ENCODE measurements at places on chromosomes 1 and 21.

DNA sequence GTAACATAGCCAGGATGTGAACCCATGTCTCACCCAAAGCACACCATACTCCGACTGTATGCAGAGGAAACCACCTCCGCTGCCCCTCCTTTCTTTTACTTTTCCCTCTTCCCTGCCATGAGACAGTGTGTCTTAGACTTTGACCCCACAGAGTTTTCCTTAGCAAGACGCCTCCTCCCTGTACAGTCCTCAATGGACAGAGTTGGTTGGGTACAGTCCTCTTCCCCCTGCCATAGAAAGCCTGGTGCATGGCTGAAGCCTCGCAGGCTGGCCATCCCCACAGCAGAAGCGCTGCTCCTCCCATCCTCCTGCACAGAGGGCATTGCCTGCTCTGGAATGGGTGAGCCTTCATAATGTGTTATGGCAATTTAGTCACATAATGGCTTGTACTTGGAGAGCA, 127.9 kb downstream of the PLPP3 start:
- DNase-seq: no peak

- no peak for DNase-seq
Observed at GRCh38 chr1:208942394-208943130, 641.0 kb upstream of the CAMK1G start.

DNA sequence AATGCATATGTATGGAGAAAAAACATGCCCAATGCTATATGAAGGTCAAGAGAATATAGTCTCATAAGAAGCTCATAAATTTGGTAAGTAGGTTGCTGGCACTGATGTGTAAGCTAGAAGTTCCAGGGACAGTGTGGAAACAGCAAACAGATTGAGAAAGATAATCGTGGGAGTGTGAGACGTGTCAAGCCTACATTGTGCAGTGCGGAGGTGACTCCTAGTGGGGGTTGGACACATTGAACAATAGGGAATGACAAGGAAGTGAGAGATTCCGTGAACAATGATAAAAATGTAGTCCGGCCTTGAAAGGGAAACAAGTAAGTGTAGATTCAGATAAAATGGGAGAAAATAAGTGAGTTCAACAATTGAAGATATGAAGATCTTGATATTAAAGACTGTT, 788.4 kb upstream of the PRMT6 start:
- peak; percentile 28 for DNase-seq

GRCh38 chr1:19010995-19011844, 54.7 kb upstream of the IFFO2 start:
- DNase-seq: no peak

Measured in NCI-H2029 (cell line).